ENCODE measurements at places on chromosomes 5 and 9.

GRCh38 chr5:6449465-6450158, 953 bp downstream of the UBE2QL1 start:
- no peak for DNase-seq

- no peak for DNase-seq
These were observed 109.9 kb upstream of the IFNE start for GRCh38 chr9:21592063-21592338.

GRCh38 chr9:107881626-107882300, 392.2 kb upstream of the KLF4 start:
- DNase-seq = no peak

GRCh38 chr9:89686126-89686525, 81.3 kb downstream of the GADD45G start:
- DNase-seq = no peak

DNA sequence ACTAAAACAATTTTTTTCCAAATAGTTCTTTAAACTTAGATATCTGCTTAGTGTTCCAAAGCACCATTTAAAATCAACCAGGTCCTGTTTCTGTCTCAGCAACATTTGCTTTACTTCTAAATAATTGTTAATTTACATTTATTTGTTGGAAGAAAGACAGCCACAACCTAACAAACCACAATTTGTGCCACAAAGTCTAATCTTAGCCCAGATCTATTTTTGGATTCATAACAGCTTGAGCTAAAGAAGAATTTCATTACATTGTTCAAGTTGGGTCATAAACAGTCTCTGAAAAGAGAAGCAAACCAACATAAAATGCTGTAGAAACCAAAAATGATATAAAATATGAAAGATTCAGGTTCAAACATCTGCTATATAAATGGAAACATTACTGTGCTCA, 24.4 kb downstream of the MLLT3 start:
- DNase-seq = no peak

DNA sequence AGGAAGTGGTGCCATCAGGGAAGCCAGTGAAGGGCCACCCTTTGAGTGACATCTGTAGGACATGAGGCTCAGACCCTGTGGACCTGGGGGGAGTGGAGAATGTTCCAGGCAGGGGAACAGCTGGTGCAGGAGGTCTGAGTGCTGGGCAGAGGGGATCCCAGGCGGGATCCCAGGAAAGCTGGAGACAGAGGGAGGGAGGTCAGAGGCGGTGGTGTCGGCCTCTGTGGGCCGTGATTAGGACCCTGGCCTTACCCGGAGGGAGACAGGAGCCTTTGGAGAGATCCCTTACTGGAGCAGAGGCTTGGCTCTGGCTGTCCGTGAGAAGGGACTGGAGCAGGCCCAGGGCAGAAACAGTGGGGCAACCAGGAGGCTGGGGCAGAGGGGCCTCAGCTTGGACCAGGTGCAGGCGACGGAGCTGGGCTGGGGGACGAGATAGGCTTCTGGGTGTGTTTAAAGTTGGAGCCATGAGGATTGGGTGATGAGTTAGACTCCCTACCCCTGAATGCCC, 12.1 kb upstream of the GRHPR start:
- DNase-seq = no peak

- DNase-seq = no peak
These were observed 168.7 kb downstream of the GRIA1 start for GRCh38 chr5:153659039-153659736.

DNA sequence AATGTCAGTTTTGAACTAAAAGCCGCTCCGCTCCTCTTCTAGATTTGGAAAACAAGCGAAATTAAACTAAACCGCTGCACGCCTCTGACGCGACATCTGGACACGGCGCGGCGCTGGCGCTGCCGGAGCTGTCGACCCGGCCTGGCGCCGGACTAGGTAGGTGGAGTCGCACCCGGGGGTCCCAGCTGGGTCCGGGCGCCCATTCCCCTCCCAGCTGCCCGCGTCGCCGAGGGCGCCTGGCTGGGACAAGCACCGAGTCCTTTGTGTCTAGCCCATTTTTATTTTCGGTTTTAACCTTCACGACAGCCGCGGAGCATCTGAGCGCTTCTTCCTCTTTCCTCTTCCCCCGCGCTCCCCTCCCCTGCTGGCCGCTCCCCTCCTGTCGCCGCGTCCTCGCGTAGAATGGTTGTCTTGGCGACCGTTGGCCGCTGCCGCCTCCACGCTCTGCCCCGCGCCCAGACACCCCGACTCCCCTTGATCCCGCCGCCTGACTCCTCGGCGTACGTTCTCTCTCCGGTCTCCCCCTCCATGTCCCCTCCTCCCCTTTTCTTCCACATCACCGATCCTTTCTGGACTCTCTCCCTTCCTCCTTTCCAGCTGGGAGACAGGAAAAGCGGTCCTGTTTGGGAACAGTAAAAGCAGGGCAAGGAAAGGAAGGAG, 545 bp downstream of the CDKN2B-AS1 start:
- peak; percentile 88 for DNase-seq

DNA sequence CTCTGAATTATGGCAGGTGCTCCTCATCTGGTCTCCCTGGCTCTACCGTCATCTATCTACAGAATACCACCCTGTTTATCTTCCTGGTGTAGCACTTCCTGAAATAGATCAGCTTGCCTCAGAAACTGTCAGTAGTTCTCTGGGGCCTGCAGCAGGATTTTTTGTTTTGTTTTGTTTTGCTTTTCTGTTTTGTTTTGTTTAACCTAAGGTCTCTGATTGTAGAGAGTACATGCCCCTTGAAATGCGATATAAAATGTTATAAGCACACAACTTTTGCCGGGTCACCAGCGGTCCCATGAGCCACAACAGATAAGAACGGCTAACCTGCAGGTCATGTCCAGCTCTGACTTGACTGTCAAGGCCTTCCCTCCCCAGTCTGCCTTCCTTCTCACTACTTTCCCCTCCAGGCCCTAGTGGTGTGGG, 26.6 kb upstream of the CREBRF start:
- no peak for DNase-seq

- no peak for DNase-seq
These were observed 129.8 kb downstream of the TMEM174 start for GRCh38 chr5:73302797-73303147.

- DNase-seq = no peak
These were observed 160.0 kb downstream of the PAPPA start for GRCh38 chr9:116313638-116314037.

GRCh38 chr5:65902104-65902503, 24.3 kb upstream of the ERBIN start:
- DNase-seq = no peak

DNA sequence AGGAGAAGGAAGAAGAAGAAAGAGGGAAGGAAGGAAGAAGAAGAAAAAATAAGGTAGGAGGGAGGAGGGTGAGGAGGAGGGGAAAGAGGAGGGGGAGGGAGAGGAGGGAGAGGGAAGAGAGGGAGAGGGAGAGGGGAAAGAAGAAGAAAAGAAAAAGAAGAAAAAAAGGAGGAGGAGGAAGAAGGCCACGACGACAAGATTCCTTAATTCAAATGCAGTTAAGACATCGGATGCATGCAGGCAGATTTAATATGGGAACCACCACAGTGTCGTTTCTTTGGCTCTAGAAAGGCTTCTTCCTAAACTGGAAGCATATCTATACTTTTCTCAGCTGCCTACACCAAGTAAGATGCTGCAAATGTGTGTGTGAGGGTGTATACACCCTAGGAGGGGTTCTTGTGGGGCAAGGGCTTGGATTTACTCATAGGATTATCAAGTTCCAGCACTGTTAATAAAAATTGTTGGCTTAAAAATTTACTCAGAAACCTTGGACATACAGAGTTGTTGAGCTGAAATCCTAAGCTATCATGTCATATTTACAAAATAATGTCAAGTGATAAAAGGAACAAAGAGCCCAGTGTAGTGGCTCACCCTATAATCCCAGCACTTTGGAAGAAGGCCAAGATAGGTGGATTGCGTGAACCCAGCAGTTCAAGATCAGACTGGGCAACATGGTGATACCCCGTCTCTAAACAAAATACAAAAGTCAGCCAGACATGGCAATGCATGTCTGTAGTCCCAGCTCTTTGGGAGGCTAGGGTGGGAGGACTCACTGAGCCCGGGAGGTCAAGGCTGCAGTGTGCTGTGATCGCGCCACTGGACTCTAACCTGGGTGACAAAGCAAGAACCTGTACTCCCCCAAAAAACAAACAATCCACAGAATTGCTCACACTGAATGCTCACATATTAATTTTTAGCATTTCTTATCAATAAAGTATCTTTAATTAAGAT, 108.5 kb downstream of the UBAP2 start:
- no peak for DNase-seq

DNA sequence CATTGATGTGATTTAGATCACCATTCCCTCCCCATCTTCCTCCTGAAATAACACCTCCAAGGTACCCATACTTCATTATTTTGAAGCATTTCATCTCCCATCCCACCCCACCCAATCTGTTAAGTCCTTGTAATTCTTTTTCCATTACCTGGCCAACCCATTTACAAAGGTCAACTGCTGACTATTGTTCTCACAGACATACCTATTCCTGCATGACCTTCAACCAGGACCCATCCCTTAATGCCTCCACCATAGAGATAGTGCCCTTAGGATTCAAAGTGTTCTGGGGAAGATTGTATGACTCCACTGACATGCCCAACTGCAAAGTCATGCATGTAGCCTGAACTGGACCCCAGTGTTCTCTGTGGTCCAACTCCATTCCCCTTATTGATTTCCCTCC, 91.2 kb downstream of the NLN start:
- DNase-seq = no peak

GRCh38 chr9:109901201-109901600, 121.2 kb downstream of the PALM2AKAP2 start:
- no peak for DNase-seq

DNA sequence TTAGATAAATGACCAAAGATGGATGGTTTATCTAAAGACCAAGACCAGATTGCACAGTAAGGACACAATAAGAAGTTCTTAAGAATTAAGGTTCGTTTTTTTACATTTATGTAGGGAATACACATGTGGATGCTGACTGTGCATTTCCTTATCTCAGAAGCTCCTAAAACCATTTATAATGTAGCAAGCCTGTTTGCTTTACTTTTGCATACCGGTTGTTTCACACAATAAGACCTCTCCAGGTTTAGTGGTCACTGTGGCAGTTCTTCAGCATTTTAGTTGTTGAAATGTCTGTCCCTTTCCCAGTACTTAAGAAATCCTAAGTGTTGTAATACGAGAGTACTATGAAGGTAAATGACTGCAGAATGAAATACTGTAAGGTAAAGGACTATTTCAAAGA, 43.6 kb downstream of the BASP1 start:
- DNase-seq = no peak

GRCh38 chr9:69871118-69871834, 50.7 kb downstream of the CFAP95 start:
- DNase-seq = no peak

DNA sequence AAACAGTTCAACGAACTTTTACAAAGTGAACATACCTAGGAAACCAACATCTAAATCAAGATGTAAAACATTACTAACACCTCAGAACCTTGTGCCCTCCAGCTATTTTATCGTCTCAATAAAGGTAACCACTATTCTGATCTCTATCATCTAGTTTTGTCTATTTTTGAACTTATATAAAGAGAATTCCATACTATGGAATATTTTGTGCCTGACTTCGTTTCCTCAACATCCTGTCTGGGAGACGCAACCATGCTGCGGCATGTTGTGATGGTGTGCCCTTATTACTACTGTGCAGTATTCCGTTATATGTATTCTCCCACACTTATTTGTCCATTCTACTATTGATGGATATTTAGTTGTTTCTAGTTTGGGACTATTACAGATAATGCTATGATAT, 99.2 kb downstream of the NR6A1 start:
- no peak for DNase-seq

DNA sequence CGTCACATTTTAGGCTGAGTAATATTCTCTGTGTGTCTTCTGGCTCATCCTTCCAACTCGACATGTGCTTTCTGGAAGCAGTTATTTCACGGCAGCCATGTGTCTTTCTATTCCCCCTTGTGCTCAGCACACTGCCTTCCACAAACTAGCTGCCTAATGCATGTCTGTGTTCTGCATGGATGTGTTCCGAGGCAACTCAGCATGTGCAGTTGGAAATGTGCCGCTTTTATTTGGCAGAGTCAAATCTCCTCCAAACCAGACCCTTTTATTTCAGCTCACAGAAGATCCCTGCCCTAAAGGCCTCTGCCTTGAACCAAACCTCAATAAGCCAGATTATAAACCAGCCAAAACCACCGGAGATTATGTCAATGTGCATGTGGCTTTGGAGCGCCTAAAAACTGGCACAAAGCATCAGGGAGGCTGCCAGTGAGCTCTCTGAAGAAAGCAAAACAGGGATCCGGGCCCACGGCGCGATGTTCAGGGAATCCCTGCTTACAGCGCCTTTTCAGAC, 360.2 kb downstream of the DEPDC1B start:
- no peak for DNase-seq

DNA sequence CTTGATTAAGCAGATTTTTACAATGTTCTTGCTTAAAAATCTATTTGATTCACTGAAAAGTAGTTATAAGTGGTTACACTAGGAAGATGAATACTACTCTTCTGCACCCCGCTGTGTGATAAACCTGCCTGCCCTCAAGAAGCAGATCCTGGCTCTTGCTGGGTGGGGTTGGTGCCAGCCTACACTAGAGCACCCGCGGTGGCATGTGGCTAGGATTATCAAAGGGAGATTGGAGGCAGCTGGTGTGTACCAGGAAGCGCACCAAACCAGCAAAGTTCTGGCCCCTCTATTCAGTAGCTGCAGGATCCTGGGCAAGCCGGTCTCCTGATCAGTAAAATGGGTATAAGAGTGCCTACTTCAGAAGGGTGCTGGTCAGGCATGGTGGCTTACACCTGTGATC, 43.5 kb downstream of the PRLR start:
- no peak for DNase-seq

DNA sequence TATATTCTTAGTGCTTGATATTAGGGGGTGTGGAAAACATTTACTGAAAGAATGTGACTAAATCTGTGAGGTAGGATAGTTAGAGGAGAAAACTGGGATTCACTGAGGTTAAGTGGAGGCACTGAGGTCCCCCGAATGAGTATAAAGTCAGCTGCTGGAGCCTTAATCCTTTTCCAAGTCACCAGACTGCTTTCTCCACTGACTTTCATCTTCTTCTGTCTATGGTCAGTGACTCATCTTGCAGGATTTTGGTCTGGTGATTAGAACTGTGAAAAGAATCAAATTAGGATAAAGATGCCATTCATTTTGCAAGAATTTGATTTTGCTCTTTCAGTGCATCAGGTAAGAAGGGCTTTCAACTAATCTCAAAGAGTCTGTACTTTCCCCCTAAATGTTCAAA, 89.3 kb upstream of the ALDH1A1 start:
- DNase-seq = no peak

GRCh38 chr5:102279711-102280110, 16.4 kb downstream of the SLCO4C1 start:
- DNase-seq = no peak

Measured in retina (tissue), 1 donor.